Left lung (tissue), 14 donors: ENCODE measurements at places on chromosomes 2 and 18. TPM values are rescaled to one million over a fixed set of nuclear protein-coding genes. Genes with fewer than 3 reads are reported as not detected.

- DNase-seq: no peak
Measured at GRCh38 chr2:200222791-200223190, 83.7 kb upstream of the SPATS2L start.

GRCh38 chr18:6901286-6901926 lies 171.9 kb downstream of the ARHGAP28 start:
- no peak for DNase-seq

CRYGC gene
- not detected for polyA plus RNA-seq

GRCh38 chr2:101120124-101120996 lies 30.8 kb downstream of the TBC1D8 start:
- DNase-seq: no peak

GRCh38 chr2:127080938-127081755 lies 25.8 kb downstream of the BIN1 start:
- no peak for DNase-seq

DNA sequence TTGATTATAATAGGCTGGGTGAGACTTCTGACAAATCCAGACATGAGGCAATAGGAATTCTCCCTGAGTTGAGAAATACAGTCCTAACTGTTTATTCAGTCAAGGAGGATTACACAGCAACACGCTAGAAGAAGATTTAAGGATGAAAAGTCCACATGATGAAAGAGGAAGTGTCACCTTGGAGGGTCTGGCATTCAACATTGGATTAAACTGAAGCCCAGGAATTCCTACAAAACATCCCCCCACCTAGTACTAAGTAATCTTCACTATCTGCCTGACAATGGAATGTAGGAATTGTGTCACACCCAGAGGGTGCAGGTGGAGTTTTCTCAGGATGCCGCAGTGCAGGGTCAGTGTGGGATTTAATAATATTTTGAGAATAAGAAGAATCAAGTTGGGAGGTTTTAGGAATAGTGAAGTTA lies 142.4 kb downstream of the SOCS6 start:
- no peak for DNase-seq

- peak; percentile 41 for DNase-seq
Measured at GRCh38 chr2:196249860-196250259, 78.5 kb upstream of the STK17B start.

DNA sequence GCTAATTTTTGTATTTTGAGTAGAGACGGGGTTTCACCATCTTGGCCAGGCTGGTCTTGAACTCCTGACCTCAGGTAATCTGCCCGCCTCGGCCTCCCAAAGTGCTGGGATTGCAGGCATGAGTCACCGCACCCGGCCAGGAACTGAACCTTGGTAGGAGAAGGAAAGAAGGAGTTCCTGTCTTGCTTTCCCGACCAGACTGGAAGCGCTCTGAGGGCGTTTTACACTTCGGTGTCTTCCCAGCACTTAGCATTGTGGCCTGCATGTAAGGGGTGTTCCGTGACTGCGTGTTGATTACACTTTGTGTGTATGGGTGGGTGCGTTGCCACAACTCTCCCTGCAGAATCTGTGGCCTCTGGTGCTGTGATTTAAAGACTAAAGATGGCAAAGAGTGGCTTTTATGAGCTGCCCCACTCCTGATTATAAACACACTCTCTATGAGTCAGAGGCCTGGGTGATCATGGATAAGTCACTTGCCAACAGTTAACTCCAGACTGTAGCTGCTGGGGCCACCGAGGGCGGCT lies 46.0 kb downstream of the ODC1 start:
- no peak for DNase-seq

DNA sequence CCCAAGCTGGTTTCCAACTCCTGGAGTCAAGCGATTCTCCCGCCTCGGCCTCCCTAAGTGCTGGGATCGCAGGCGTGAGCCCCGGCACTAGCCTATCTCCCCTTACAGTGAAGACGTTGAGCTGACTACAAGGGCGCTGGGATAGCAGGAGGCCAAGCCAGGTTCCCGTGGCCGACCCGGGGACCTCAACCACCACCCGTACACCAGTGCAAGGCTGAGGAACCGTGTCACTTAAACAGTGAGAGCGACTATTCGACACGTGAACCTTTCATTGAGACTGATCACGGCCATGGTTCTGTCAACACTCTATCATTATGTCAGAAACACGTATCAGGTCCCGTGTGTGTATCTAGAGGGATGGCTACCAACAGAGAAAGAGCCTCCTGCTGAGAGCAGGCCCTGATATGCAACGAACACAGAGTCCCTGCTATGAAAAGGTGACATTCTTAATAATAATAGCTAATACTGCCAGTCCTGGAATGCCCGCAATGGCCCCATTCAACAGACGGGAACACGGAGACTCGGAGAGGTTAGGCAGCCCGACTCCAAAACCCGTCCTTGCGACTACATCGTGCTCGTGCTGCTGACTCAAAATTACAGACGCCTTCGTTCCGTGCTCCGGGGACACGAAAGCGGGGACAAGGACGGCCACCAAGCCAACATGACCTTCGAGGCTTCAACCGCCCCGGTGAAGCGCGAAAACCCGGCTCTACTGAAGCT lies 833 bp downstream of the AFG3L2 start:
- DNase-seq: no peak
